ENCODE measurements at places on chromosomes 1 and 21.

- DNase-seq: no peak
Measured at GRCh38 chr1:195195423-195196057, 1412.7 kb downstream of the KCNT2 start.

DNA sequence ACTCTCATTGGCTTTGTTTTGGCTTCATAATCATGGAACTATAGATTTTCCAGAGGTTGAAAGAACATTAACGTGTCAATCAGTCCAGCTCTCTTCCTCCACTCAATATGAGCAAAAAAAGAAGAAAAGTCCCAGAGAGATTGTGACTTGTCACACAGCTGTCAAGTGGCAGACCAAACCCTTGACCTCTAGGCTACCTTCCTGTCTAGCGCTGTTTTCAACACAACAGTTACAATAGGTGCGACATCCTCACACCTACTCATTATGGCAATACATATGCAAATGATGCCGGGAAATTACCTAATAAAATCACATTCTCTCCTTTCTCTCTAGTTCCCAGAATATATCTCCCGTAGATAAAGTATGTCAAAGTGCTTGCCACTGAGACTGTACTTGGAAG lies 1.1 kb downstream of the WARS2 start:
- no peak for DNase-seq

- no peak for DNase-seq
Measured at GRCh38 chr1:167297222-167298214, 76.8 kb downstream of the POU2F1 start.

- peak; percentile 62 for DNase-seq
Measured at GRCh38 chr1:203036537-203036936, 10.2 kb downstream of the PPFIA4 start.

DNA sequence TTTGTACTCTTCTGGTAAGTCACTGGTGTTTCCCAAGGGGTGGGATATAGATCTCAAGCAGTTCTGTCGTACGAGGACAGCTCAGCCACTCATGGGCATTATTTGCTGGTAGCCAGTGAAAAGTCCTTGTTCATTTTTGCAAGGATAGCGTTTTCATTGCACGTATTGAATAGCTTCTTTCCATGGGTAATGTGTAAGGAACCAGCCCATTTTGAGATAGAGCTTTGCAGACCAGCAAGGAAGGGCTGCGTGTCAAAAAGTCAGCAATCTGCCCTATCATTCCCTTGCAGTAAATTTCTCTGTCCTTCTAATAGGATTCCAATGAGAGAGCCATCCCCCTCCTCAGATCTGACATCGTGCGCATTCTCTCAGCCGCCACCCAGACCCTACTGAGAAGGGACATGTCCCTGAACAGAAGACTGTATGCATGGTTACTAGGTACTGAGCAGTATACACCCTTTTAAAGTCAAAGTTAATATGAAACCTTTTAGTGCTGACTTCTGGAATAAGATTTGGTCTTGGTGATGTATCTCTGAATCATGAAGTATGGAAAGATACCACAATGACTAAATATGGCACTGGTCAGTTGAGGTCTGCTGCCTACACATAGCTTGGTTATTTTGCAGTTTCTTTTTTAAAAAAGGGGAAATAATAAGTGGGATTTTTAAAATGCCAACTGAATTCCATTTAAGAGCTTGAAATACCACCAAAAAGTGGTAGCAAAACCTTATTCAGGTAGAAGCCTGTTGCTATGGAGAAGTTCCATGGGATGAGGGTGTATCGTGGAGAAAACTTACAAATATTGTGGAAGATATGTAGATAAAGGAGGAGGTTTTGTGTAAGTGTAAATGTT lies 55.3 kb downstream of the DOP1B start:
- DNase-seq: peak; percentile 95

GRCh38 chr1:236718328-236718727 lies 32.0 kb downstream of the ACTN2 start:
- DNase-seq: no peak

- DNase-seq: no peak
Measured at GRCh38 chr1:185498207-185498606, 181.2 kb upstream of the IVNS1ABP start.

DNA sequence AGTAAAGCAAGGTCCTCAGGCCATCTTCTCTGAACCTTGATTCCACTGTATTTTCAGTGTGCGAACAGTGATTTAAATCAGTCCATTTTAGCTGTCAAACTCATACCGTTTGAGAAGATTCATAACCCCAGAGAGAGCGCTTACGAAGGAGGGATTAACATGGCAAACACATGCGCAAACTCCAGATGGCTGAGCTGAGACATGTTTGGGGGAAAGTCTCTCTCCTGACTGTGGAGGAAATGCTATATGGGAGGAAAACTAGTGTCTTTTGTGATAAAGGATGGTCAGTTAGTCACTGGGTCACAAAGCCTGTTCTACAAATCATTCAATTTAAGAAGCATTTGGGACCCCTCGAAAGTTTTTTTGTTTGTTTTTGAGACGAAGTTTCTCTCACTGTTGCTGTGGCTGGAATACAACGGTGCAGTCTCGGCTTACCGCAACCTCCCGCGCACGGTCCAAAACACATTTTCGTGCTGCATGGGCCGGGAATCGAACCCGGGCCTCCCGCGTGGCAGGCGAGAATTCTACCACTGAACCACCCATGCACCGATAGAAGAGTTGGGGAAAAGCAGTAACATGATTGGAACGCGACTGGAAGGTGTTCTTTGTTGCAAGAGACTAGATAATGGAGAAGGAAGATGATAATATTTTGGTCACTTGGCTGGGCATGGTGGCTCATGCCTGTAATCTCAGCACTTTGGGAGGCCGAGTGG lies 58.4 kb upstream of the CXADR start:
- DNase-seq: peak; percentile 82

DNA sequence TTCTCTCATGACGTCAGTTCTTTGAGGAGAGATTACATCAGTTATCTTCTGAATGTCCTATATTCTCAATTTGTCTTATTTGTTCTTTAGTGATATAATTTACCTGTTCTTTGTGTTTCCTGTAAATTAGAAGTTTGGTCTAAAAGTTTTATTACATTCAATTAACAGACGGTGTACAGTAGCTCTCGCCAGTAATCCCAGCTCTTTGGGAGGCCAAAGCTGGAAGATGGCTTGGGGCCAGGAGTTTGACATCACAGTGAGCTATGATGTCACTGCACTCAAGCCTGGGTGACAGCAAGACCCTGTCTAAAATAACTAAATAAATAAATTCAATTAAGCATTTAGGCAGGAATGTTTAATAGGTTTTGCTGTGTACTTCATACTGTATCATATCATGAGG lies 25.3 kb upstream of the IPP start:
- DNase-seq: no peak

Measured in osteoblast (primary cell).